ENCODE measurements at places on chromosomes 12 and 14.

DNA sequence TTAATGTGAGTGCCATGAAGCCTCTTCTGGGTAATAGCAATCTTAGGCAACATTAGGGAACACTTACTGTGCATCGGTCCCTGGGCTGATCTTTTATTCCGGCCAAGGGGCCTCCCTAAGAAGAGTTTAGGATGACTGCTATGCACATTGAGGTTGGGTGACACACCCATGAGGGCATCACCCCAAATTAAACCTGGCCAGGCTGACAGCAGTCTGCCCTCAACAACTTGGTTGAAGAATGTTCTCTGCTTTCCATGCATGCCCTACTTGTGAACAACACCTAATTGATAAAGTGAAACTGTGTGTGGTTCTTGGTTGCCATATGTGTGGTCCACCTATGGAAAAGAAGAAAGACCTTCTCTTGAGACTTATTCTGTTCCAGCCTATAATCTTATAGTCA lies 1098.0 kb downstream of the BCL11B start:
- DNase-seq = no peak

DNA sequence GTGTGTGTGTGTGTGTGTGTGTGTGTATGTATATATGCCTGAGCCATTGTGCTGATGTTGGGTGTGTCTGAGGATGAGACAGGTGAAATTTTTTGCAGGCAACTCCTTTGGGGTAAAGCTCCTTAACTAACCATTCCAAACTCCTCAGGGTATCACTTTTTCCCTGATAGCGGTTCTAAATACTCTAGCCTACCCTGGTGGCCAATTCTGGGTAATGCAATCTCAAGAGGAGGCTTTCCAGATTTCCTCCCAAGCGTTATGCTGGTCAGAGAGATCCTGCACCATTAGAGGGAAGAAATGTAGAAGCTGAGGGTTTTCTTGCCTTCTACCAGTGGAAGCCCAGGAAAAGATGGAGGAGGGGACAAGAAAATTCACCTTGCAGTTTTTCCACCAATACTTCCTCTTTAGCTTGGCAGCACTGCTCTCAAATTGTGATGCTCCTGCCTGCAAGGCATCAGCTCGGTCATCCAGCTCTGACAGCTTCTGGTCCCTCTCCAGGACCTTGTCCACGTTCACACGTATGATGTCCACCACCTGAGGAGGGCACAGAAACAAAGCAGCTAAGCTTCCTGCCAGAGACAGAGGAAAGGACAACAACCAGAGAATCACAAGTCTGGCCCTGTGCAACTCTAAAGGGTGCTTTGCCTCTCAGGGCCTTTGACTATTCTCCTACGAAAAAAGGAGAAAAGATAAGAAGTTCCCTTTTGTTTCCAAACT lies 4.9 kb downstream of the VAMP1 start:
- DNase-seq = no peak

GRCh38 chr12:52713960-52714886 lies 10.9 kb upstream of the KRT77 start:
- no peak for DNase-seq

- DNase-seq = no peak
These were observed 159.8 kb upstream of the LRIG3 start for GRCh38 chr12:59080101-59080500.

- DNase-seq = no peak
These were observed 50.9 kb downstream of the CLIP1 start for GRCh38 chr12:122371475-122372045.

DNA sequence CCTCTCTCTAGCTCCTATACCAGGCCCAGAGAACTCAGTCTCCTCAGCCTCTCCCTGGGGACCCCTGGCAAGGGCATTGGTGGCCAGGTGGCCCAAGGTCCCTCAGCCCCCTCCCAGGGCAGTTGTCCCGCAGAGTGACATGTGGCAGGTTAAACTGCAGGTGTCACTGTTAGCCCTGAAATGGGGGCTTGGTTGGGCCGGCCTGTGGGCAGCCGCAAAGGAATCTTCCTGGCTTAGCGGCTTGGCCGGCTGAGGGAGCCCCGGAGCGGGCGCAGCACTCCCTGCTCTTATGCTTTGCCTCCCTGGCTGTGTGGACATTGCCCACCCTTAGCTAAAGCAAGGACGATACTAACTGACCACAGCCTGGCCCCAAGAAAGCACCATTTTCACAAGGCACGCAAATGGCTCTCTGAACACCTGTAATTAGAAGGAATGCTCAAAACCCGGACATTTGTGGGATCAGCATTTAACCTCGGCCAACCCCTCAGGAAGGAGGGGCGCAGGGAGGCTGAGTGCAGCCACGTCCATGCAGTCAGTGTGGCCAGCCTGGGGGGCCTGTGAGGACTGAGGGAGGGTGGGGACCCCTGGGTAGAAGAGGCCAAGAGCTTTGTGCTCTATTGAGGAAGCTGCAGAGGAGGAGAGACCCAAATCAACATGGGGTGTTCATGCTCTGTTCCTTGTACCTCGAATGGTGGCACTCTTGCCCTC lies 82.2 kb downstream of the PAPOLA start:
- DNase-seq = no peak

DNA sequence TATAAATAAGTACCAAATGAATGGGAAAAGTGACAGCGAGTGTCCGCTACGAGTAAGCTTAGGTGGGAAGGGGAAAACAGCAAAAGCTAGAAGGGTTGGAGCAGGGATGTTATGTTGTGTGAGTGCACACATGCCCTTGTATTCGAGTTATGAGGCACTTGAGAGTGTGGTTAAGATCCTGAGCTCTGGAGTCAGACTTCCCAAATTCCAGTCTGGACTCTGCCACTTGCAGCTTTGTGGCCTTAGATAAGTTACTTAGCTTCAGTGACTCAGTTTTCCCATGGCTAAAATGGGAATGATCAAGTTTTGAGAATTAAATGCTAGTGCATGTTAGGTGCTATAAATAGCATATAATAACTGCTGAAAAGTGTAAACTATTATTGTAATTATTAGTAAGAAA lies 44.9 kb downstream of the KTN1 start:
- no peak for DNase-seq

GRCh38 chr14:22883173-22883976 lies at the start of gene REM2:
REM2 (plus strand) TSS chr14:22883222; CDS start chr14:22883288, 66 bp downstream.
- DNase-seq = no peak

DNA sequence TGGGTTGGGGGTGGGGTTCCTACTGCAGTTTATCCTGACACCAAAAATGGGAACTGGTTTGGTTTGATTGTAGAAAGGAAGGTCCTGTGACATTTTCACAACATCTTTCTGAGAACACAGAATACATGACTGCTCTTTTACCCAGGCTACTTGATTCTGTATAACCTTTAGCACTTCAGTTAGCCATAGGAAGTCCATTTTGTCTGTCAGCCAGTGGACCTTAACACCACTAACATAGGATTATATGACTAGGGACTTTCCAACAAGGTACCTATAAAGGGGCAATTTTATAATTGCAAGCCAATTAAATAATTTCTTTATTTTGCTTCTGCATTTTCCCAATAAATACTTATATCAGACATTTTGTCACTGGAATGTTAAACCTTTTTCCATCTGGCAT lies 489.2 kb upstream of the MIS18BP1 start:
- DNase-seq = no peak

- no peak for DNase-seq
These were observed 102.1 kb downstream of the DENND5B start for GRCh38 chr12:31488737-31489338.

DNA sequence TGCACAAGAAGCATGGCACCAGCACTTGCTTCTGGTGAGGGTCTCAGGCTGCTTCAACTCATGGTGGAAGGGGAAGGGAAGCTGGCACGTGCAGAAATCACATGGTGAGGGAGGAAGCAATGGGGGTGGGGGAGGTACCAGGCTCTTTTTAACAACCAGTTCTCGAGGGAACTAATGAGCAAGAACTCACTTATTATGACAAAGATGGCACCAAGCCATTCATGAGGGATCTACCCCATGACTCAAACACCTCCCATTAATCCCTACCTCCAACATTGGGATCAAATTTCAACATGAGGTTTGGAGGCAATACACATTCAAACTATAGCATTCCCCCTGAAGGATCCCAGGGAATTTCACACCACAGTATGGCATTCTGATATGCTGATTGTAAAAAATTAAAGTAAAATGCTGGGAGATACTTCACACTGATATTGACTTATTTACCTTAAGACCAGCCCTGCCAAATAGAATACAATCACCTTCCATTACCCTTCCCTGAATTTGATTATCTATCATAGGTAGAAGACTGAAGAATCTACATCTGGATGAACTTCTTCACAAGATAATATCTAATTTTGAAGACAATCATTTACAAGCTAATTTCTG lies 201.7 kb upstream of the PLXNC1 start:
- no peak for DNase-seq

GRCh38 chr12:42565633-42566032 lies 23.9 kb downstream of the PRICKLE1 start:
- DNase-seq = no peak

DNA sequence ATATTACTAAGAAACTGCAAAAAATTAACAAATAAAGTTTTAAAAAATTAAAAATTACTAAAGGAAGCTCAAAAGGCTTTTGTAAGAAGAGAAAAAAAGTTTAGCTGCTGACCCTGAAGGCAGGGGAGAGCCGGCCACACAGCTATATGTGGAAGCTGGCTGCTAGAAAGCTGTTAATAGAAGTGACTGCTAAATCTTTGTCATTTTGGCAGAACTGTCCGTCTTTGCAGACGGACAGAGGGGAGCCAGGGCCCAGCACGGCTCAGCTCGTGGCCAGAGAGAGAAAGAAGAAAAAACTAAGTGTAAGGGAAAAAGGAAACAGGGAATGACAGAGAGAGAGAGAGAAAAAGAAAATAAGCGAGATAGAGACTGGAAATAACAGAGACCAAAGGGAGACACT lies 27.9 kb downstream of the PRMT8 start:
- DNase-seq = no peak

GRCh38 chr14:87282266-87282665 lies 710.7 kb downstream of the GALC start:
- no peak for DNase-seq

DNA sequence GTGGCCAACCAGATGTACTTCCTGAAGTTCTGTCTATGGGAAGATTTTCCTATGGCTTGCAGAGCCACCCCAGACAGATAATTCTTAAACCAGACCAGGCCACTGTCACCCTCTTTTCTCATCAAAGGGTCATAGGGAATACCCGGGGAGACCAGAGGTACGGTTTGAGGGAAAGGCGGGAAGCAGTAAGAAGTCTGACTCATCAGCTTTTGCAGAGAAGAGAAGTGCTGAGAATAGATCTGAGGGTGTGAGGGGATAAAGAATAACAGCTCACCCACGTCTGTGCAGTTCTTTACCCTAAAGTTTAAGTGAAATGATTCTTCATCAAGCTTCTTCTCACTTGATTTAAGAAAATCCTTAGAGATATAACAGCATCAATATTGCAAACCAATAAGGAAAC lies 21.3 kb upstream of the POC1B start:
- DNase-seq = no peak

DNA sequence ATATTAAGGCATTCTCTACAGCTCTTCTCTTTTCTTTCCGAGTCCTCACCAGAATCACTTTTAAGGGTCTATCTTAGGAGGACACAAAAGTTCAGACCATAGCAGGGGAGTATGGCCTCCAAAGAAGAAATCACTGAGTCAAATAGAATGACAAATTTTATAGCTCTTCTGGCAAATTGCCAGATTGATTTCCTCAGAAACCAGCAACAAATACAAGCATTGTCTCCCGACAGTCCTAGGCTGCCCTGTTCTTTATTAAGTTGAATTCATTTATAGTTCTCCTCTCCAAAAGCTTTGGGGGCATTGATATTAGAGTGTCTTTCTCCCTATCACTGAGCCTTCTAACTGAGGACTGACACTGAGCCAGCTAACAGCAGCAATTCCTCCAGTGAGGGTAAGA lies 156.4 kb upstream of the FRMD6 start:
- DNase-seq = no peak

DNA sequence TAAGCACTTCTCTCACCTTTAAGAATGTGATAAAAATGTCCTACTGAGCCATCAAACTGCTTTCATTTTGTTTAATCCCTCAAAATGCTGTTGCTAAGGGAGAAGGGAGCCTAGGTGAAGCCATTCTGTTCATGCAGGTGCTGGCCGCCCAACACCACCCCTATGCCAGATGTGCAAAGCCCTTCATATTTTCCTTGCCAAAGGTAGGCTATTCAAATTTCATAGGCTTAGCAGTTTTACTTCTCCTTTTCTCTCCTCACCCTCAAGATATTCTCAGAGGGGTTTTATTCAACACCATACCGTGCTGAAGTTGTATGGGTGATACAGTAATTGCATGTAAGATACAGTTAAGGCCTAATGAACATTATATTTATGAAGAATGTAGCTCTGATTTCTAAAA lies 461.7 kb downstream of the GXYLT1 start:
- no peak for DNase-seq

DNA sequence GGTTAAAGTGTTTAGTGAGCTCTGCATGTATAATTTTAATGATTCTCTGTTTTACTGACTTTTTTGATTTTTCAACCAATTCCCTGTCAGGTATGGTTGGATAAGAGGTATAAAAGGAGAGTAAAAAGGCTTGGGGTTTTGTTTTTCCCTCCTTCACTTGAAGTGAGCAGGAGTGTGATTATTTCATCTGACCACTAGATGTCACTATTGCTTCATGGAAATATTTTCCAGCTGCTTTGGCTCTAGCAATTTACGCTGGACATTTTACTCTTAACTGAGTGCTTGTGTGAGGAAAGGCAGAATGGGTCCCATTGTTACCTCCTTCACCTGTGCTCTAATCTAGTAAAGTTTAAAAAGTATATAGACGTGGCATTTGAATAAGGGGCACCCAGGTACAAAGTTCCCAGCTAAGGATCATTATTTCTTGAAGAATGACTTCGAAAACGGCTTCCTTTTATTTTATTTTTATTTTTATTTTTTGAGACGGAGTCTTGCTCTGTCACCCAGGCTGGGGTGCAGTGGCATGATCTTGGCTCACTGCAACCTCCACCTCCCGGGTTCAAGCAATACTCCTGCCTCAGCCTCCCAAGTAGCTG lies 66.5 kb downstream of the TBC1D30 start:
- DNase-seq = no peak

DNA sequence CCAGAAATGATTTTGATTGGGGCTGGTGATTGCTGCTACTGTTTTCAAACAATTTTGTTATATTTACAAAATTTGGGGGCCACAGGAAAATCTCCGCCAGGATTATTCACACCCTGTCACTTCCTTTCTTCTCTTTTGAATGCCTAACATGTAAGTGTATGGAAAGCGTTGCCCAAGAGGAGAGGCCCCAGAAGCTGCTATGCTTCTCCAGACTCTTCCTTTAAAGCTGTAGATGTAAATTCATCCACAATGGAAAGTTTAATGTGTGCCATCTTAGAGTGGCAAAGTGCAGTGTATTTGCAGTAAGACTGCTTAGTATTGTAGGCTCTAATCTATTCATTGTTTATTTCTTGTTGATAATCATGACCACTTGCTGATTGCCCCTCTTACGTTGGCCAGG lies 136.7 kb upstream of the LRIG3 start:
- no peak for DNase-seq

- no peak for DNase-seq
These were observed 895.2 kb upstream of the USP15 start for GRCh38 chr12:61365001-61365400.

GRCh38 chr12:111995782-111996480 lies 17.0 kb downstream of the TMEM116 start:
- DNase-seq = no peak

- DNase-seq = no peak
These were observed 27.4 kb upstream of the MGAT4C start for GRCh38 chr12:86283620-86284019.

Measured in AG04449 (cell line).